Esophagus squamous epithelium (tissue), 5 donors: ENCODE measurements at places on chromosomes 12 and 14.

DNA sequence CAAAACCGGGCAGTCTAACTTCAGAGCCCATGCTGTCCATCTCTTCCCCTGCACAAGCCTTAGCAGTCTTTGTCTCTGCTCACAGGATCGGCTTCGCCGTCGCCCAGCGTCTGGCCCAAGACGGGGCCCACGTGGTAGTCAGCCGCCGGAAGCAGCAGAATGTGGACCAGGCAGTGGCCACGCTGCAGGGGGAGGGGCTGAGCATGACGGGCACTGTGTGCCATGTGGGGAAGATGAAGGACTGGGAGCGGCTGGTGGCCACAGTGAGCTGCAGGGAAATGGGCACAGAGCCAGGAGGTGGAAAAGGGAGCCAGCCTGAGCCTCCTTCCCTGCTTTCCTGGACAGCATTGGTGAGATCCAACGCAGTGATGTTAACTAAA is 14.2 kb upstream of the CARMIL3 start:
- DNase-seq, result no peak

- no peak for DNase-seq
Measured at GRCh38 chr14:68367536-68367935, 425.3 kb downstream of the ZFP36L1 start.

GRCh38 chr12:13223179-13223804 is 26.8 kb downstream of the EMP1 start:
- no peak for DNase-seq

GRCh38 chr14:100472094-100472455 is 115.1 kb downstream of the BEGAIN start:
- no peak for DNase-seq

- DNase-seq, result no peak
Measured at GRCh38 chr12:130663514-130663913, 52.6 kb downstream of the RIMBP2 start.

- DNase-seq, result no peak
Measured at GRCh38 chr12:6180268-6181051, 19.7 kb upstream of the CD9 start.

DNA sequence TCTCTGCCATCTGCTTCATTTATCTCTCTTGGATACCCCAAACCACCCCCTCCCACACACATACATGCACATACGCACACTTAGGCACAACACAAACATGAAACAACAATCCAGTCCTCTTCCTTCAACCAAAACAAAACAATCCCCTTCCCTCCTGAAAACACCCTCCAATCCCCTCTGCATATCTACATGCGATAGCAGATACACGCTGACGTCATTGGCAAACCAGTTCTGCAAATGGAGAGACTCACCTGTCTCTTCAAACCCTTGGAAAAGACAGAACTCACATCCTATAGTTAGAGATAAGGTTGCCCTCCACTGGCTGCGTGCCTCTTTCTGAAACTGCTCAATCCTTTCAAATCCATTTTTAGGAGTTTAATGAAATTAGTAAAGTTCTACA is 37.2 kb upstream of the RMST start:
- no peak for DNase-seq

GRCh38 chr14:96091149-96091693 is 52.1 kb downstream of the C14orf132 start:
- DNase-seq, result no peak

- DNase-seq, result no peak
Measured at GRCh38 chr12:105425254-105426174, 95.0 kb downstream of the C12orf75 start.

GRCh38 chr12:30975581-30975980 is 49.0 kb downstream of the TSPAN11 start:
- DNase-seq, result no peak
